Stimulated activated CD4-positive, alpha-beta T cell treated with anti-CD3 and anti-CD28 coated beads, TNF-alpha, amount 100 ng/mL, for 4 hours (primary cell): ENCODE measurements at places on chromosomes 12 and 14.

DNA sequence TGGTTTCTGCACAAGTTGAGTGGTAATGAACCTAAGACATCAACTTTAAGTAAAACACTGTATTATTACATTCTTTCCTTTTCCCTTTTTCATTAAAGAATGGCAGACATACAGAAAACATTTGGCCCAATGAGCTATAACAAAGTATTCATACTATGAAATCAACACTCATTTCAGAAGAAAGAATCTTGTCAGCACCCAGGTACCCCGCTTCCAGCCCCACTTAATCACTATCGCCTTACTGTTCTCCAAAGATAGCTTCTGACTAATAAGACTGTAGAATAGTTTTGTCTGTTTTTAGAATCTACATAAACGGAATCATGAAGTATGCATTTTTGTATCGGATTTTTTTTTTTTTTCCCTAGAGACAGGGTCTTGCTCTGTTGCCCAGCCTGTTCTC lies 9.5 kb downstream of the CNTN1 start:
- no peak for DNase-seq

DNA sequence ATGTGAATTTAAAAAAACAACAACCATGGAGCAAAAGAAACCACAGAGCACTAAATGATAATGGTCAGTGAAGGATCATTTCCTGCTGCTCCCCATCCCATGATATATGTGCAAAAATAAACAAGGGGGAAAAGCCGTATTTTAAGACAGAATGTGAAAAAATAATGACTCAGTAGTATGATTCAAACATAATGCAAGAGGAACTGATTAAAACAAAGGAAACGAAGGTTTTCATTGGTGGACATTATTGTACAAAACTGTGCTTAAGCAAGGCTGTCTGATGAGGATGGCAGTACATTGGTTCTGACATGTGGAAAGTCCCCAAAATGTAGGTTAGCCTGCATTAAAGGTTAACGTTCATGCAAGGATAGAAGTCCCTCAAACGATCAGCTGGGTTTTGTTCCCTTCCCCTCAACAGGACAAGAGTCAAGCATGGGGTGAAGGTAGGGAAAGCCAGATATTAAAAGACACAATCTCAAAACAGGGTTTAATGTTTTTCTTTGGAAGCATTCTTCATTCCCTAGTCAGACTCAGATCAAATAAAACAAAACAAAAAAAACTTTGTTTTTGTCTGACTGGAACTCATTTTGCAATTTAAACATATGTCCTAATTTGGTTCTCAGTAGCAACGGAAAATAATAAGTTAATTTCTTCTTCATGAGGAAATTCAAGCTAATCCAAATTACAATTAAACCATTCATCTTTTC lies 26.3 kb upstream of the PTGDR start:
- no peak for DNase-seq

DNA sequence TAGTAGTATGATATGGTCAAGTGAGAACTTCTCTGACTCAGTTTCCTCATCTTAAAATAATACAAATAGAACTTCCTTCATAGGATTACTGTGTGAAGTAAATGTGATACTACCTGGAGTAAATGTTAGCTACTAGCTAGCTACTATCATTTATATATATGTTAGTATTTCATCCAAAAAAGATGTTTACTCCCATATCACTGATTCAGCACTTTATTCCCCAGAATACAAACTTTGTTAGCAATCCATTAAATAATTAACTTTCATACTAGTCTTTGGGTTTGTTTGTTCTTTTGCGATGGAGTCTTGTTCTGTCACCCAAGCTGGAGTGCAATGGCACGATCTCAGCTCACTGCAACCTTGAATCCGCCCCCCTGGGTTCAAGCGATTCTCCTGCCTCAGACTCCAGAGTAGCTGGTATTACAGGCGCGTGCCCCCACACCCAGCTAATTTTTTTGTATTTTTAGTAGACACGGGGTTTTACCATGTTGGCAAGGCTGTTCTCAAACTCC lies 8.4 kb downstream of the SBNO1 start:
- DNase-seq: no peak

DNA sequence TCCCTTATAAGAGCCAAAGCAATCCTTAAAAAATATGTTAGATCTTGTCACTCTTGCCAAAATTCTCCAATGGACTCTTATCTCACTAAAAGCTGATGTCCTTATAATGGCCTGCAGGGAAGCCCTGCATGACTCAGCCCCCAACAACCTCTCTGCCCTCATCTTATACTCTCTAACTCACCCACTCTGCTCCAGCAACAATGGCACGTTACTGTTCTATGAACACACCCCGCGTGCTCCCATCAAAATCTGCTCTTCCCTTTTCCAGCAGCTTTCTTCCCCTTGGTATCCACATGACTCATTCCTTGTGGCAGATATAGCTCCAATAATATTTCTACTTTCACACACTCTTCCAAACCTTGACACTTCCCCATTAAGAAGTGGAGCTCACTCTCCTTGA lies 108.1 kb downstream of the DENND5B start:
- DNase-seq: no peak

GRCh38 chr14:74955229-74956026 lies at the start of gene PGF:
Gene PGF, minus strand, starts transcription at chr14:74955597. Its CDS starts 355 bp downstream, at chr14:74955242.
- no peak for DNase-seq

- DNase-seq: no peak
These were observed 7.9 kb upstream of the VAMP1 start for GRCh38 chr12:6478416-6478815.

GRCh38 chr14:21498540-21499526 lies 12.3 kb downstream of the METTL3 start:
- no peak for DNase-seq

- no peak for DNase-seq
These were observed 62.1 kb downstream of the TNFAIP2 start for GRCh38 chr14:103185051-103186029.

GRCh38 chr14:88204221-88204620 lies 118.8 kb downstream of the KCNK10 start:
- DNase-seq: no peak

GRCh38 chr12:124852911-124853427 lies 10.7 kb downstream of the SCARB1 start:
- no peak for DNase-seq

GRCh38 chr14:32397861-32398640 lies 69.0 kb downstream of the AKAP6 start:
- DNase-seq: no peak

DNA sequence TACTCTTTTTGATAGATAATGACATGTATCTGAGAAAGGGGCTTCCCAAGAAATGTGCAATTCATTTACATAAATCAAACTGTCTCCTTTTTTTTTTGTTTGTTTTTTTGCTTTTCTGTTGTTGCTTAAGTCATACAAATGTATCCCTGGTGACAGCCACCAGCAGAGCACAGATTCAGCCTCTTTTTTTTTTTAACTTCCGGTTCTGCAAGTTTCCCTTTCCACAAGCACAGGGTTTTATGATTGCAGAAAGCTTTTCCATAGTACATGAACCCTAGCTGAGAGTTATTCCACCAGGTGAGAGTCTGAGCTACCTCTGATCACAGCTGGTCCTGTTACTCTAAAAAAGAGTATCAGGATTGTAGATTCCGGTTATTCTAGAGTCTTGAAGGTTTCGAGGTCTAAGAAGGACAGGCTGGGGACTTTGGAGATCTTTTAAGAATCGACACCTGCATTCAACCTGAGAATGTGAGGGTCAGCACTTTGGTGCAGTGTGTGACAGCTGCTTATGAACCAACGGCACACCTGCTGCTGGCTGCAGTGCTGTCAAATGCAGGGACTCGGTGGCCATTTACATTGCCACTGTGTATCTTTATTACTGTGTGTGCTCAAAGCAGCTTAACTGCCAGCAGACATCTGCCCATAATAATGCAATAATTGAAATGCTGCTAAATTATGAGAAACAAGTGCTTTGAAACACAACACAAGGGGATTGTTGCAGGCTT lies 551.7 kb downstream of the NRXN3 start:
- no peak for DNase-seq

DNA sequence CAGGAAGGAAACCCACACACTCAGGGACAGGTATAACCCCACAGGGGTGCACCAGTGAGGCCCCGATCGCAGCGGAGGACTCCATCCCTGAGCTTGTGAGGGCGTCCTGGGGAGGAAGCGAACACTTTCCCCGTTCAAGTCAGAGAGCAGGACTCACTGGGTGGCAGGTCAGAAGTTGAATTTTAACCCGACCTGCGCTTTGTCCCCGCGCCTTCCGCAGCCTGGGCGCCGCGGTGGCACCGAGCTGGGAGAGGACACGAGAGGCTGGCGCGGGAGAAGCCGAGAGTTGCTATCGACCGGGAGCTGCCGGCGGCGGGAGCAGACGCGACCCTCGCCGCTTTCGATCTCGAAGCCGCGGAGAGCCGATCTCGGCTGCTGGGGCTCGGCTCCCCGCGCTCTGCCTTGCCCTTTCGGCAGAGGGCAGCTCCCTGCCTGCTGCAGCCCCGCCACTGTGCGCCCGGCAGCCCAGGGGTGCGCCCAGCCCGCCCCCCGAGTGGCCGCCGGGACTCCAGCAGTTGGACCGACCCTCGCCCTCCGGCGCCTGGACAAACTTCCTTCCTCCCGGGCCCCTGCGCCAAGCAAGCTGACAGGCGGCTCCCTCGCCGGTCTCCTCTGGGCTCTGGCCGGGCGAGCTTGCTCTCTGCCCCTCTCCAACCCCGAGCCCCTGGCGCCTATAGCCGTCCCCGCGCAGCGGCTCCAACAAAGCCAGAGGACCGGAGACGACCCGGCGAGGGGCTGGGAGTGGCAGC lies 918 bp downstream of the LIN7A start:
- DNase-seq: no peak

DNA sequence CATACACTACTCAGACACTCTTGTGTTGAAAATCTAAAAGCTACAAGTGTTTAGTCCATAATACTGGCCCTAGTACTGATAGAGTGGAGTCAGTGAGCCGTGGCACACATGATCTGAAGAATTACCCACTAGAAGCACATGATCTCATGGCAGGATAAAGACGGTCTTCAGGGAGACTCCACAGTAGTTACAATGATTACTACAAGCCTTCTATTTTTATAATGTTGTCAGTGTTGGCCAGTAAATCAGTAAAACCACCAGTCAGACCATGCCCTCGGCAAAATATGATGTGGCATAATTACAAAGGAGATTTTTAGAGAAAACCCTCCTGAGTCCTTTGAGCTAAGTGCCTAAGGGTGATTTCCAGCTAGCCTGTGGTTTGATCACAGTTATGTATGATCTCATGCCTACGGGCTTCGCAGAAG lies 114.9 kb downstream of the PDZRN4 start:
- no peak for DNase-seq

GRCh38 chr14:76348898-76349297 lies 27.0 kb upstream of the ESRRB start:
- DNase-seq: no peak

- DNase-seq: no peak
These were observed 345.0 kb upstream of the SFSWAP start for GRCh38 chr12:131365821-131366260.

DNA sequence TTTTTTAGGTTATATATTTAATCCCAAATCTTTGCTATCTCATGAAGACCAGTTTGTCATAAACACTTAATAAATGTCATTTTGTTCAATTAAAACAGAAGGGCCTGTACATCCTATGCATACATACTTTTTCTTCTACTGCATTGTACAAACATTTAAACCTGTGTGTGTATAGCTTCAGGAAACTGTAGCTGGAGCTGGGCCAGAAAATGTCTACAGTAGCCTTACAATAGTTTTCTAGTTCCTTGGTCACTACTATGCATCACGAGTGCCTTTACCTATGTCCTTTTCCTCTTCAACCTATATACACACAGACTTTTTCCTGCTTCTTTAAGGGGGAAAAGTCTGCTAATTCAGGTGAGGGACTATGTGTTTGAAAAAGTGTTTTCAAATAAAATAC lies 302.8 kb downstream of the PAWR start:
- DNase-seq: no peak

DNA sequence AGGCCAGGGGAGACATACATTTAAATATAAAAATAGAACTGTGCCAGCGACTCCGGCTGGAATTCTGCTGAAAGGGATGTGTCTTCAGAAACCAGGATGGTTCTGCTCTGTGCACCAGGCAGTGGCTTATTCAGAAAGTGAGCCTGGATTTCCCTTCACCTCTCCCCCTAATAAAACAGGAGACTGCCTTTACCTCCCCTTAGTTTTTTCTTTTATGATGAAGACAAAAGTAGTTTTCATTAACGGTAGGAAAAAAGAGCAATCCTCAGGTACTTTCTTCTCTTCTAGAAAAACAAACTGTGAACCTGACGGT lies 346 bp downstream of the SLC7A8 start:
- DNase-seq: no peak

- DNase-seq: no peak
These were observed 156.4 kb downstream of the NEDD1 start for GRCh38 chr12:97063292-97063935.

GRCh38 chr12:65878540-65878939 lies 54.3 kb downstream of the HMGA2 start:
- DNase-seq: no peak

DNA sequence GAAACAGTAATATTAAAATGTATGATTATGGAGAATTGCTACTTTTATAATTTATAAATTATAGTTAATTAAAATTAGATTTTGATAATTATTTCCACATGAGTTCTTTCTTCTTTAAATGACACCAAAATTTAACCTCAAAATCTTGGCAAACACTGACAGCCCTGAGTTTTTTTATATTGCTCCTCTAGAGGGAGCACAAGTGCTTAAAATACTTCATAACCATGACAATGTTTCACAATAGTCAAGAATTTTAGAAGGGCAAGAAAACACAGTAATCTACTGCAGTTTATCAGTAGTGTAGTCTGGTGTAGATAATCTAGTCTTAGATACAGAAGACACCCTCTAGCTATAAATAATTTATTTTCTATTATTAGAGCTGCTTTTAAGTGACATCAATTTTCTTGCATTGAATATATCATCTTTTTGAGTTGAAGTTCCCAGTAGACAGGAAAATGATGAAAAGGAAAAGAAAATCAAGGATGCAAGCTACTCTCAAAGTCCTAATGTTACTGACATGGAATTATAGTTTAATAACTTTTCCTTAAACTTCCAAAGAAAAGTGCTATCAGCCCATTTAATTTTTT lies 14.3 kb upstream of the PTGER2 start:
- no peak for DNase-seq

- DNase-seq: no peak
These were observed 85.2 kb upstream of the MAX start for GRCh38 chr14:65187421-65188049.

DNA sequence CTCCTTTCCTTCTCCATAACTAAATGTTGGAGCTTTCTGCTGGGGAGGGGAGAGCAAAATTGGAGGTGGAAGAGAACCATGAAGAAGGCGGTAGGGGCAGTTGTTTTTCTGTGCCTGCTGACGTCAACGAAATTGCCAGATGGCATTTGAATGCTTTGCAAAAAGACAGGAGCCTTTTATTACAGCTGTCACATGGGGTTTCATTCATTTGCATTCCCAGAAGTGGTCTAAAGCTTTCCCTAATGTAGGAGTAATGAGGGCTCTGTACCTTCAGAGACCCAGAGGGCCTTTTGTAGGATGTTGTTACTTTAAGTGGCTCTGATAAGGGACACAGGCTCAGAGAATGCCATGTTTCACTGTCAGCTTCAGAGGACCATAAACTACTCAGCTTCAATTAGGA lies 107.1 kb upstream of the SLCO1C1 start:
- no peak for DNase-seq
